ENCODE measurements at places on chromosomes 5 and 9. TPM values are rescaled to one million over a fixed set of nuclear protein-coding genes. Genes with fewer than 3 reads are reported as not detected.

GABRP gene
- total RNA-seq = 1.1 TPM

CD74 gene
- 1.2 TPM for total RNA-seq

FAM151B gene
- total RNA-seq = 1.9 TPM

GGTA1 gene
- 13.4 TPM for total RNA-seq

TLX3 gene
- not detected for total RNA-seq

PCDHB14 gene
- 0.51 TPM for total RNA-seq

CREB3 gene
- 35.5 TPM for total RNA-seq

BRD3OS gene
- total RNA-seq = 5.9 TPM

IL7R gene
- 0.25 TPM for total RNA-seq

SLC6A18 gene
- not detected for total RNA-seq

IGIP gene
- 4.0 TPM for total RNA-seq

ARL15 gene
- 39.0 TPM for total RNA-seq

DIPK1B gene
- 93.8 TPM for total RNA-seq

Data from dermis microvascular lymphatic vessel endothelial cell (primary cell).